NCI-H187 (cell line): ENCODE measurements at places on chromosomes 1 and 21.

DNA sequence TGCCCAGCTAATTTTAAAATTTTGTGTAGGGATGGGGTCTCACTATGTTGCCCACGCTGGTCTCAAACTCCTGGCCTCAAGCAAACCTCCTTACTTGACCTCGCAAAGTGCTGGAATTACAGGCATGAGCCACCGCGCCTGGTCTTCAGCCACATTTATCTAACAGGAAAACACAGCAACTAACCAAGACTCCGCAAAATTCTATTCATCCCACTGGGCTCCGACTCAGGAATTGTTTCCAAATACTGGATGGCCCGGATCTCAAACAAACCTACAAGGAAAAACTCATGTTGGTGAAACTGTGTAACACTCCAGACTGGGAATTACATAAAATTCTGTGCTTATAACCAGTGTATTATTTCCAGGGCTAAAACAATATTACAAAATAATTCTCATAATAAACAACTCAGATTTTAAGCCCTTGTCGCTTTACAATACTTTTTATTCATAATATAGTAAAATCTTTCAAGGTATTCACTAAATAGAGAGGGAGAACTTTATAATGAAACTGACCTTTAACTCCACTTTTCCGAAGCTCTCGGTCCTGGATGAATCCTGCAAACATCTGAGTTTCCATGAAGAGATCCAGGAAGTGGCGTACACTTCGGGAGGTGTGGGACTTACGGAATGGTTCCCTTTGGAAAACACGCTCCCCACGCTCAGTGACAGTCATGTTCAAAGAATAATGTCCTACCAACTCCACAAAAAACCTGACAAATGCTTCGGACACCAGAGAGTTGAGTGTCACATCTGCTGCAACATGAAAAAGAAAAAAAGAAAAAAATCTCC lies 6.0 kb upstream of the BCAS2 start:
- no peak for DNase-seq

- DNase-seq: no peak
Measured at GRCh38 chr1:53274026-53274425, 35.7 kb upstream of the MAGOH start.

GRCh38 chr1:93681101-93681988 lies at the start of gene BCAR3:
BCAR3 (minus strand) TSS chr1:93681837; CDS start chr1:93674930, 6,907 bp downstream.
- no peak for DNase-seq

GRCh38 chr1:200873671-200874397 lies 1.1 kb downstream of the GPR25 start:
- DNase-seq: no peak

GRCh38 chr1:17834561-17835100 lies 79.5 kb downstream of the ACTL8 start:
- no peak for DNase-seq
